ENCODE measurements at places on chromosomes 12 and 14.
A peak's percentile ranks its signal among the peaks of the same experiment; 100 is the strongest.

DNA sequence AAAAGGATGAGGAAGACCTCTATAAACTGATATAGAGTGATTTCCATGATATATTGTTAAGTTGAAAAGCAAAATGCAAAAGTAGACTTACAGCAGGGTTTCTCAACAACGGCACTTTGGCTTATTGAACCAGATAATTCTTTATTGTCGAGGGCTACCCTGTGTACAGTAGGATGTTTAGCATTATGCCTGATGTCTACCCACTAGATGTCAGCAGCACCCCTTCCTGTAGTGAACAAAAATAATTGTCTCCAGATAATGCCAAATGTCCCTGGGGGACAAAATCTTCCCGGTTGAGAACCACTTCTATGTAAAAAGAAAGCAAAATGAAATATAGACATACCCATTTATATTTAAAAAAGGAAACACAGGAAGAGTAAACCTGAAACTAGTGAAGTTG is 32.4 kb downstream of the ABCD2 start:
- no peak for DNase-seq

DNA sequence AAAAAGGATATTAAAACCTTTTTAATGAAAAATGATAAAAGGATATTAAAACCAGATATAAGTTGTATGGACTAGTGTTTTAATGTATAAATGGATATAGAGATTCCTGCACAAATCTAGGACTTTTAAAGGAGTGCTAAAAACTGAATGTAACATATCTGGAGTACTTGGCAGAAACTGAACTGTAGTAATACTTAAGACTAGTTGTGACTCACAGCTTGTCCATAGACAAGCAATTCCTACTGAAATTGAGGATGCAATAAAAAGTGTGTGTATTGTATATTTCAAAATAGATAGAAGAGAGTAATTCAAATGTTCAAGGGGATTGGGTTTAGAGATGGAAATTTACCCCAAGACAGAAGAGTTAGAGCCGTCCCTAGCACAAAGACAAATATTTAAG is 59.6 kb downstream of the FBXO33 start:
- DNase-seq = no peak

DNA sequence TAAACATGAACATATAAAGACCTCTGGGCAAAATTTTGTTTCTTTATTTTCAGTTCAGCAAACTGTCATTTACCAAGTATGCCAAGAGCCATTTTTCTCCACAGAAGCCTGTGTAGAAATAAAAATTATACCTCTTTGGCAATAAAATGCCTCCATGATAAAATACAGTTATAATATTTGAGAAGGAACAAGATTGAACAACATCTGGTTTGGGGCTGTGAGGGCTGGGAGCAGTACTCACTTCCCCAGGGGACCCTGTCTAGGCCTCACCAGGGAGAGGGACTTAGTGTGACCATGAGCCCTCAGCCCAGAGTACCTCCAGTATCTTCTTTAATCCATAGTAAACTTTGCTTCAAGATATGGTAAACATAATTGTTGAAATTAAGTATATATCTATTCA is 65.1 kb downstream of the DAAM1 start:
- no peak for DNase-seq

DNA sequence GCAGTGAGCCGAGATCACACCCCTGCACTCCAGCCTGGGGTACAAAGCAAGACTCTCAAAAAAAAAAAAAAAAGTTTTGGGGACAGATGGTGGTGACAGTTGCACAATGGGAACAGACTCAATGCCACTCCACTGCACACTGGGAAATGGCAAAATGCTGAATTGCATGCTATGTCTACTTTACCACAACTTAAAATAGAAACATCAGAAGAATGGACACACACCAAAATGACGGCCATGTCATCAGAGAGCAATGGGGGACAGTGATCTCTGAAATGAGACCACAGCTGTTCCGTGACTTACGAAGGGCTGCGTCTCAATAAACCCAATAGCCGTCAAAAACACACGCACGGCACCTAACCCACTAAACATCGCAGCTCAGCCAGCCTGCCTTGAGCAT is 13.7 kb downstream of the DDX54 start:
- no peak for DNase-seq

- DNase-seq = no peak
Measured at GRCh38 chr12:24838531-24838950, 110.4 kb downstream of the BCAT1 start.

GRCh38 chr12:14394317-14395073 is 29.0 kb downstream of the ATF7IP start:
- DNase-seq = peak; percentile 79

GRCh38 chr12:89951694-89952060 is 243.0 kb upstream of the ATP2B1 start:
- DNase-seq = peak; percentile 29
